Activated T-cell treated with anti-CD3 and anti-CD28 coated beads, Interleukin-2, amount 50 U/mL, for 1 hour (primary cell): ENCODE measurements at places on chromosomes 5 and 9.

- DNase-seq = no peak
These were observed 10.3 kb upstream of the ANKHD1 start for GRCh38 chr5:140391312-140391711.

DNA sequence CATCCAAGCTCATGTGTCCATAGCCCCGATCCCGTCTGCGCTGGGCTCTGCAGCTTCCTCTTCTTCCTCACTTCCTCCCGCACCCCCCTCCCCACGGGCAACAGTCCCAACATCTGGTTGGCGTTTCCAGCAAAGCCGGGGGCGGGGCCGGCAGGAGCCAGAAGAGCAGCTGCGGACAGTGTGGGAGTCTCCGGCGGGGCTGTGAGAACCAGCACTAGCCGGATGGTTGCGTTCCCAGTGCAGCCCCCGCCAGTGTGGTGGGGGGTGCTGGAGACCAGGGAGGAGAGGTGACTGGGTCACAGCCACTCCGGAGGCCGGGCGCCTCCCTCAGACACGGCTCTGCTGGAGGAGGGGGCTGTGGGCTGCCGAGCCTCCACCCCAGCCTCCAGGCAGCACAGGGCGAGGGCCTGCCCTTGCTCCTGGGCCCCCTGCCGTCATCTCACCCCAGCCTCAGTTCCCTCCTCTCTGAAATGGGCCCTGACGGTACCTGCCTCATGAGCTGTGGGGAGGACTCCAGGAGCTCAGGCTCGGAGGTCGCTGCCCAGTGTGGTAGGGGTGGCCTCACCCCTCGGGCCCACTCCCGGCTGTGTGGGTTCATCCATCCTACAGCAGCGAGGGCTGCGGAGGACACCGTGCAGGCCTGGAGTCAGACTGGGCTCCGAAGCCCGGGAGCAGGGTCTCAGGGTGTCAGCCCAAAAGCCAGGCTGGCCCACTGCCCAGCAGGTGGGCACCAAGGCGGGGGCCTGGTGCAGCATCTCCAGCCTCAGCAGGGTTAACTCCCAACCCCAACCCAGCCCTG, 41.5 kb upstream of the NOTCH1 start:
- no peak for DNase-seq

DNA sequence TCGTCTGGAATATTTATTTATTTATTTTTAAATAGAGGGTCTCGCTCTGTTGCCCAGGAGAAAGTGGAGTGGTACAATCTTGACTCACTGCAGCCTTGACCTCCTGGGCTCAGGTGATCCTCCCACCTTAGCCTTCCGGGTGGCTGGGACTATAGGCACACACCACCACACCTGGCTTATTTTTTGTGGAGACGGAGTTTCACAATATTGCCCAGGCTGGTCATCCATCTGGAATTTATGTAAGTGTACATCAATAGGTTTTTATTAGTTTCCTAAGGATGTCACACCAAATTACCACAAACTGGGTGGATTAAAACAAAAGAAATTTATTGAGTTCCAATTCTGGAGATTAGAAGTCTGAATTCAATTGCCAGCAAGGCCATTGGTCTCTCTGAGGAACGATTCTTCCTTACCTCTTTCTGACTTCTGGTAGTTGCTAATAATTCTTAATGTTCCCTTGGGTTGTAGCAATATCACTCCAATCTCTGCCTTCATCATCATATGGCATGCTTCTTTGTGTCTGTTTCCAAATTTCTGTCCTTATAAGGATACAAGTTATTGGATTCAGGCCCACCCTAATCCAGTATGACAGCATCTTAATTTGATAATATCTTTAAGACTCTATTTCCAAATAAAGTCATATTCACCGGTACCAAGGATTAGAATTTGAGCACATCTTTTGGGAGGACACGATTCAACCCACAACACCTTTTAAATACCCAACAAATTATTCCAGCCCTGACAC, 16.3 kb upstream of the RAD23B start:
- DNase-seq = no peak

GRCh38 chr5:16350816-16351215, 114.8 kb downstream of the ZNF622 start:
- no peak for DNase-seq

DNA sequence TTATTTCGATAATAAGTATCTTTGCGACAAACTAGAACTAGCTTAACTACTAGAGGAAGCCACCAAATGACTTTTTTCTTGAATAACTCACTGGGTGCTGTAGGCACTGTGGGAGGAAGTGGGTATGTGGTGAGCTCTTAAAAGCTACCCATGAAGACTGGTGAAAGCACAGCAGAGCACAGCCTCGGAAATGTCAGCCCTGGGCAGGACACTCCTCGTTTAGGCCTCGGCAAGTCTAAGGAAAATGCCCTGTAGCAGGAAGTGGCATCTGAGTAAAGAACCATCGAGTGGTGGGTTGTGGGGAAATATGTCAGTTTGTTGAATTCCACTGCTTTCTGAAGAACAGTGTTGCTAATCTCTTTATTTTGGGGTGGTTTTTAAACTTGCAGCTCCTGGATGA, 44.0 kb upstream of the NCS1 start:
- DNase-seq = peak; percentile 69

GRCh38 chr9:127102176-127102575, 20.3 kb downstream of the ANGPTL2 start:
- DNase-seq = no peak

DNA sequence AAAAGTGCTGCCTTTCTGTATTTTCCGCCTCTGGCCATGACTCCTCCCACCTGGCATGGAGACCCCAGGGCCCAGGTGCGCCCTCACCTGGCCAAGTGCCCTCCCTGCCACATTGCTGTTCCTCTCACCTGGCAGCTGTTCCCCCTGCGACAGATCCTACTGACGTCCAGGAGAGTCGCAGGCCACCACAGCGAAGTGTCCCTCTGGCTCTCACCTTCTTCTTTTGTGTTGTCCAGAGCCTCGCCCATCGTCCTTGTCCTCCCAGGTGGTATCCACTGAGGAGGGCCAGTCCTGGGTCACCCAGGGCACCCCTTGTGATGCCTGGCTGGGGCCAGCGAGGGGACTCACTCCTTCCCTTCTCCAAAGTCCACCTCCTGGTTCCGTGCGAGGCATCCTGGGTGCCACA, 2.6 kb downstream of the NKD2 start:
- DNase-seq = peak; percentile 61

DNA sequence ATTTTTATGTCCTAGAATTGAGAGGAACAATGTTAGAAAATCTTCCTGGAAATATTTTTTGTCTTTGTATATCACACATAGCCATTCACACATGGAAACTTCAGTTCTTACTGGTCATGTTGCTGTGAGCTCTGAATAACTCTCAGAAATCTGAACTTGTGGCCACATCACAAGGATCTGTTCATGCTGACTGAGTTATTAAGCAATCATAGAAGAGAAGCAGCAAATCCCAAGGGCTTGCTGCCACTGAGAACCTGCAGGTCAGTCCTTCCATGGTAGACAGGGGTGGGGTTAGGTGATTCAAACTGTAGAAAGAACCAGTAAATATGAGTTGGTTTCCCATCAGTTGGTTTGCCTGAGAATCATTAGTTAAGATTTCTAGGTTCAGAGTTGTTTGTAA, 27.6 kb downstream of the SGCD start:
- no peak for DNase-seq

- no peak for DNase-seq
These were observed 129.2 kb upstream of the ADRA1B start for GRCh38 chr5:159786901-159787691.

GRCh38 chr5:135178476-135179155, 144.6 kb upstream of the PITX1 start:
- no peak for DNase-seq

DNA sequence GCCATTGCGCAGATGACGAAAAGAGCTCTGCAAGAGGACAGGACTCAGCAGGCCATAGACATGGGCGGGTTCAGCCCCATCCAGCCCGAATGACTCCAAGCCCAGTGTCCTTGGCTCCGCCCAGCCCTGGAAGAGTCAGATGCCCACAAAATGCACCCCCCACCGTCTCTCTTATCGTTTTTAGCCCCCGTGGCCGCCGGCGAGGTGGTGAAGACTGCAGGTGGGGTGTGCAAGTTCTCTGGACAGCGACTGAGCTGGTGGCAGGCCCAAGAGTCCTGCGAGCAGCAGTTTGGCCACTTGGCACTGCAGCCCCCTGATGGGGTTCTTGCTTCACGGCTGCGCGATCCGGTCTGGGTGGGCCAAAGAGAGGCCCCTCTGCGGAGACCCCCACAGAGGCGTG, 2.1 kb downstream of the ADGRD2 start:
- DNase-seq = no peak

- no peak for DNase-seq
These were observed 332.1 kb downstream of the PIK3R1 start for GRCh38 chr5:68547622-68548021.

DNA sequence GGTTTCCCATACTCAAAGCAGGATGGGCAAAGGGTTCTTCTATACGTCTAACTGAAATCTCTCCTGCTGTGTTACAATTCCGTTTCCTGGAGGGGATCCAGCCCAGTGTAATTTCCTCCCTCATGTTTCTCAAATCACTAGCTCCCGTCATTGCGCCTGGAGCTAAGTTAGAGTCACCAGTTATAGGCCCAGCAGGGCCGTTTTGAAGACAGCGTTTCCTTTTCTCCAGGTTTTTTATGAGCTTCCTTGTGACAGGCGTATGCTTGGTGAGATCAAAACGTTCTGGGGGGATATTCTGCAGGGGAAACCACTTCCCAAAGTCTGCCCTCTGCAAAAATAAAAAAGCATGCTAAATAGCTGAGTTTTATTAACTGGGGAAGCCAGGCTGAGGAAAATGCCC, 53.0 kb upstream of the WWC1 start:
- DNase-seq = no peak

DNA sequence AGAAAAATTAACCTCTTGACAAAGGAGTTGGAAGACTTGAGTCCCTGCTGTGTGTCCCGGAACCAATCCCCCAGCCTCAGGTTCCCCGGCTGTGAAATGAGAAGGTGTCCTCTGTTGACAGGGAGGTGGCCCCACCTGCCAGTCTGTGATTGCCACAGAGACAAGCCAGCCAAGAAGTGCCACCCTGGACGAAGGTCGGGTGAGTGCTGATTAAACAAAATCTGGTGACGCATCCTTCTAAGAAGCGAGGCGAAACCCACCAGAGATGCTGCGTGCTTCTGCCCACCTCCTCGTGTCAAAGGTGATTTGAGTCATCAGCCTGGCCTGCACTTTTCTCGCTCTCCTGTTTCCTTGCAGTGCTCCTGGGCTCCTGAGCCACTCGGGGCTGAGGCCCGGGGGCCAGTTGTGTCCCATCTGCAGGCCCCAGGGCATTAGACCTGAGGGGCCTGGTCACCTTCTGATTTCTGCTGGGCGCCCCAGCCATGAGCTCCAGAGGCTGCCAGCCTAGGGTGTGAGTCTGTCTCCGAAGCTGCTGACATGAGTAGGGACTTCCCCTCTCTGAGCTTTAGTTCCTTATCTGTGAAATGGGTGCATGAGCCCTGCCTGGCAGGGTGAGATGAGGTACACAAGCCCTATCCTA, 28.7 kb downstream of the NEK6 start:
- DNase-seq = no peak

GRCh38 chr9:38689678-38690077, 30.3 kb downstream of the FAM240B start:
- no peak for DNase-seq

GRCh38 chr9:110048403-110048975, 159.5 kb downstream of the C9orf152 start:
- DNase-seq = peak; percentile 79

DNA sequence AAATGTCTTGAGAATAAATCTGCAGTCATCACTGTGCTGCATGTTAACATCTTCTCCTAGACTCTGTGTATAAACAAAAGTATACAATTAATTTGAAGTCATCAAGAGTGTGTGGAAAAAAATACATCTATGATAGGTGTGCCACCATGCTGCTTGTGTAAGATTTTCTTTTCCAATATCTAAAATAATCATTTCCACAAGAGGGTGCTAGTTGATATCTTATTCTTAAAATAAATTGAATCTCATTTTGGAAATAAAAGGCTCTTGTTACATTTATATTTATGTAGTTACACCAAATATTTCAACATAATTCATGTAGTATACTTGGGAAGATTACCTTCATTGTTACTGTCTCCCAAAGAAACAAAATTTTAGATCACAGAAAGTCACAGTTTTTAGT, 14.1 kb upstream of the MOCS2 start:
- DNase-seq = no peak

DNA sequence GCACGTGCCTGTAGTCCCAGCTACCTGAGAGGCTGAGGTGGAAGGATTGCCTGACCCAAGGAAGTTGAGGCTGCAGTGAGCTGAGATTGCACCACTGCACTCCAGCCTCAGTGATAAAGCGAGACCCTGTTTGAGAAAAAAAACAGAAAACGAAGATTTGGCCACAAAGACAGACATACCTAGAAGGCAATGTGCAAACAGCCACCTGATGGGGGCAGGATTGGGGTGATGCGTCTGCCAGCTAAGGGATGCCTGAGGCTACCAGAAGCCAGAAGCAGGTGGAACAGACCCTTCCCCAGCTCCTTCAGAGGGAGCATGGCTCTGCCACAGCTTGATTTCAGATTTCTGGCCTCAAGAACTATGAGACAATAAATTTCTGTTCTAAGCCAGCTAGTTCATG, 2.9 kb downstream of the HIGD2A start:
- no peak for DNase-seq

DNA sequence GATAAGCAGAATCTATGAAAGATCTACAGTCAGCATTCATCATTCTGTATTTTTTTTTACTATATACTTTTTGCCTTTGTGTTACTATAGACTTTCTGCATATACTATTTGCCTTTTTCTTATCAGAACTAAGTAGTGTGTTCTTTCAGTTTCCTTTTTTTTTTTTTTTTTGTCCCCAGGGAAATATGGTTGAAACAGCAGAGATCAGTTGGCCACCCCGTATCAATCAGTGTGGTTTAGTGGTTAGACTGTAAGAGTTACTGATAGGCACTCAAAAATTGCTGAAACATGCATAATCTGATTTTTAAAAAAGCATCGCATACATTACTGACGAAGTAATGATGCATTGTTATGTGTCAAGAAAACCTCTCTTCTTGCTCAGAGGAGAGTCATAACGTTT, 990.8 kb upstream of the EDIL3 start:
- DNase-seq = no peak
